ENCODE measurements at places on chromosomes 7 and 10. TPM values are rescaled to one million over a fixed set of nuclear protein-coding genes. Genes with fewer than 3 reads are reported as not detected.

DNA sequence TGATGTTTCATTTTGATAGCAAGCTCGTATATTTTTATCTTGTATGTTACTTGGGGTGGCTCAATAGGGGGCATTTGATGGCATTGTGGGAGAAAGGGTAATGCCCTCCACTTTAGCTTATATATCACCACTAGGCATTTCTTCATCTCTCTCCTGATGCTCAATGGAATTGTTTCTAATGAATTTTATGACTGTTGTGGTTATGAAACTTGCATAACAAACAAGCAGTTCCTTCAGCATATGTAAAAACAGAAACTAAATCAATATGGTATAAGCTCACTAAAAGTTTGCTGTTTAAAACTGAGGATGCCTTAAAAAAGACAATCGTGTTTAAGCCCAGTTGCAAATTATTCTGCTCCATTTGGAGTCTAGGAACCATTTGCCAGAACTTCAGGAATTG, 75.5 kb downstream of the CDK14 start:
- DNase-seq: no peak

DNA sequence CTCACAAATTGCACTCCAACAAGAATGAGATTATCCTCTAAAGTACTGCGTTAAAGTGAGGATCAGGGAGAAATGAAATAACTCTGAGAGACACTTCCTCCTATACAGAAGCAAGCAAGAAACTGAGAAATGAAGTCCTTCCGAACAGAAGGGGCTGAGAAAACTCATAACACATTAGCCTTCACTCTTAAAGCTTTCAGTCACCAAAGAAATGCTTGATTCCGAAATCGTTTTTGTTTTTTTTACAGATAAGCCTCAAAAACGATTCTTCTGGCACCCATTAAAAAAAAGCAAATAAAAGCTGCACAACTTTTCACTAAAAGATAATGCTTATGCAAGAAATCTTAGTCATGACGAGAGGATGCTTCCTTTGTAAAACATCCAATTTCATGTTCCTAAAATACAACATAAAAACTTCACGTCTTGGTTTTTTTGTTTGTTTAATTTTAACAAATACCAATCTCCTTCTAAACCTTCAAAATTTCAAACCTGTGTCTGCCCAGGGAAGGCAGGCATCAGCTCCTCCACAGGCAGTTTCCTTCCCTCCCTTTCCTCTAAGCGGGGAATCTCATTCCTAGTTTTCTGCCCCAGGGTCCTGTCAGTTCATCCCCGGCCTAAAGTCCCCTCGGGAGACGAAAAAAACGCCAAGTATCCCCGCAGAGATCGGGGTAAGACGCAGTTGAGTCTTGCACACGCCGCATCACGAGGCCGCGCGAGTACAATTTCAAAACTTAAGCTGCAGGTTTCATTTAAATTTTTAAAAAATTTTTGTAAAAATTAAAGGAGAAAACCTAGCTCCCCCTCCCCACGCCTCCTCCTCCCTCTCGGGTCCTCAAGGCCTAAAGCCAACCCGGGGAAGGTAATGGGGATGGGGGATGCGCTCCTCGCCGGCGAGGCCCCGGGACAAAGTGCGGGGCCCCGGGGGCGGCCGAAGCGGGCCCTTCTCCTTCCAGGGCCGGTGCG, 1.1 kb downstream of the BAZ1B start:
- DNase-seq: peak; percentile 20

- no peak for DNase-seq
Measured at GRCh38 chr7:20305726-20306125, 25.0 kb upstream of the ITGB8 start.

GRCh38 chr10:70354556-70354955, 27.9 kb downstream of the LRRC20 start:
- no peak for DNase-seq

GRCh38 chr7:92251181-92251580, 5.4 kb downstream of the ANKIB1 start:
- DNase-seq: no peak

GRCh38 chr10:77604063-77604462, 33.5 kb downstream of the KCNMA1 start:
- no peak for DNase-seq

DNA sequence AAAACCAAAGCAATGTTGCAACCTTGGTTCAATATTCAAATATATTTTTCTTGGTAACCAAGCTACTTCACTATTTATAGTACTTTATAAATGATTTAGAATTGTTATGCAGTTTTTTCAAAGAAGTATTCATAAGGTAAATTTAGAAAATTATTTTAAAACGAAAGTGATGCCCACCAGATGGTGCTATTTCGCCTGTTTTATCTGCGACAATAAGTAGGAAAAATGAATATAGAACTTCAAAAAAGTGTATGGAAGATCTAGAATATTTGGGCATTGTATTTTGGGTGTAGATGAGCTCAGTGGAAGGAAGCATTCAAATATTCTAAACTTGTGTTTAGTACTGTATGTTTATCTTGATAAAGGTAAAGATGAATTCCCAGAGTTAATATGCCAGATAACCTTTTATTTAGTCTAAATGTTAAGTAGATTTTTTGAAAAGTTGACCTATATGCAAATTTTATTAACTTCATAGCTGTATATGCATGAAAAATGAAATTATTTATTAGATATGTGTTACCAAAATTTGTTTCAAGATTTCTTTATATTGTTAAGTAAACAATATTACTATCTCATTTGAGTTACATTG, 93.2 kb downstream of the ADK start:
- DNase-seq: no peak

GRCh38 chr7:128928882-128929788, 8.6 kb upstream of the IRF5 start:
- DNase-seq: no peak

DNA sequence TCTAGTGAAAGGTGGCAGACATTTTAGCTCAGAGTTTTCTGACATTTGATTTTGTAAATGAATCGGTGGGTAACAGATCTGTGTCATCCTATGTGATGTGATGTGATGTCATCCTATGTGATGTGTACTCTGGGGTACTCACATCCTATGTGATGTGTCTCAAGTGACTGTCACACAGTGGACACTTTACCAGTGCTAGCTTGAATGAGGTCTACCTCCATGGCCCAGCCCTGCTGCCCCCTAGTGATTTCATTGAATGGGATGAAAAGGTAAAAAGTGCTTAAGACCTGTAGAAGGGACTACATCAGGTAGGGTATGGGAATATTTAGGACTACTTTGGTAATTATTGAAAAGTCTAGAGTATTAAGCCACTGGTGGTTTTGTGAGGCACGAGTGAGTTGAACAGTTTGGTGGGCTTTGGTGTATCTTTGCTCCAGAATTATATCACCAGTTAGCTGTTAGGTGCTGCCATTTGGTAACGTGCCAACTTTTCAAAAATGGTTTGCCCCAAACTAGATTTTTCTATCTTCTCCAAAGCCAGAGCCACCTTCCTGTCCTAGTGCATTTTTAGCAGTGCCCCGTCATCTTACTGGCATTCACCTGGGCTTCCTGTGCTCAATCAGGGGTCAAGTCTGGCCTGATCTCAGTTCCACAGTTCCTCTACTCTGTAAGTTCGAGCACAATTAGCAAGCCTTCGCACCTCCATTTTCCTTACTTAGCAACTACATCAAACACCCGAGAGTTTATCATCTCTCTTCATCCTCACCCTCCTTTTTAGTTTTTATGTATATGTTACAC, 9.7 kb downstream of the EIF4H start:
- DNase-seq: no peak

SPDYE6 gene
- 0.13 TPM for total RNA-seq

TAS2R5 gene
- total RNA-seq: 0.91 TPM

CH25H gene
- not detected for total RNA-seq

PSAP gene
- 176 TPM for total RNA-seq

Data from activated CD4-positive, alpha-beta memory T cell treated with anti-CD3 and anti-CD28 coated beads, Interleukin-2, amount 10 ng/mL, durations not matched to agents 7 days and 5 days (primary cell).